Breast epithelium (tissue), 4 donors: ENCODE measurements at places on chromosomes 2 and 18. TPM values are rescaled to one million over a fixed set of nuclear protein-coding genes. Genes with fewer than 3 reads are reported as not detected.

DNA sequence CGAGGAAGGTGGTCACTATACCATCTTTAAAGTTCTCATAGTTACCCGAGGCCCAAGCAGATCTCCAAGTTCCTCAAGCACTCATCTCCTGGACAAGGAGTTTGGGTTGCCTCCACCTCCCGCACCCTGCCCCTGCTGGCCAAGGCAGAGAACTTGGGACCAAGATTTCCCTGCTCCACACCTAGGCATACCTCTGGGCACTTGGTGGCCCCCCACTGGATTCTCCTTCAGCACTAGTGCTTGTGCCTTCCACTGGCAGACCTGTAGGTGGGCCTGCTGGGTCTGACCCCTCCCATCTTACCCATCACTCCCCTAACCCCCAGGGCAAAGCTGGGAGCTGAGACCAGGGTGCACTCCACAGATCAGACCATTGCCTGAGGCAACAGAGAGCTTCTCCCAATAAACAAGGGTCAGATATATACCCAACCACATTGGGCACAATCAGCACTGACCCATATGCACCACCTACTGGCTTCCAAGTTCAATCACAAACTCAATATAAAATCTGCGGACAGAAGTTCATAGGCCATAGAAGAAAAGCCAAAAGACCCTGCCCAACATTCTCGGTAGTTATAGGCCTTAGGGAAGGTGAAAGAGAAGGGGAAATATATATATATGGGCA is 244.2 kb downstream of the EXOC6B start:
- no peak for DNase-seq

DNA sequence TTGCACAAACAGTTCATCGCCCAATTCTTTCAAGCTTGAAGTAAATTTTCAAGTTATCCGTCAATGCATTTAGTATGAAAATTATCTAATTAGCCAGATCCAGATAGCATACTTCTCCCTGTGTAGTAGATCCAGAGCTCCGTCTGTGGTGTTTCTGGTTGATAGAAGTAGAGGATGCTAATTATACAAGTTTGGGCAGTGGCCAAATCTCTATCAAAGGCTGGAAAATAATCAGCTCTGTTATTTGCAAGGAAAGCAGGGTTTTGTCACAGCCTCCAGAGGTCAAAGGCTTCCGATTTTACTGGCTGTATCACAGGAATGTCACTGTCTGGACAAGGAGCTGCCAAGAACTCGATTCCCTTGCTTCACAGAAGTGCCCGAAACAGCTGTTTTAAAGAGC is 28.6 kb downstream of the LRRC30 start:
- DNase-seq: no peak

GRCh38 chr2:68465081-68465916 is 1.8 kb downstream of the FBXO48 start:
- DNase-seq: no peak

ATAD2B gene
- total RNA-seq: 22.6 TPM

GRCh38 chr2:150129921-150130575 is 357.4 kb downstream of the RND3 start:
- no peak for DNase-seq

ERMN gene
- 2.2 TPM for total RNA-seq

ALKAL2 gene
- total RNA-seq: 10.1 TPM

DNA sequence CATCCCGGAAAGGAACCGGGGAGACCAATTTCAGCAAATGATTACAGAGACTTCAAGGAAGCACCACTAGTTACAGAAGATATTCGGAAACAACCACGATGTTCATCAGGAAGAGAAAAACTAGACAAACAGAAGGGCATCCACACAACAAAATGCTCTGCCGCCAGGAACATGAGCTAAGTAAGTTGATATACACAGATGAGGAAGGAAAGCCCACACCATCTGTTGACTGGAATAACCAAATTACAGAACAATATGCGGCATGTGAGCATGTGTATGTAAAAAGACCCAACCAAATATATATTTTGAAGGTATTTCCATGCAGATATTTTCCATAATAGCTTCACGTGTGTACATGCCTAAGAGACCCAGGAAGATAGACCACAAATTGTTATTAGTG is 47.0 kb downstream of the ACKR3 start:
- DNase-seq: no peak

COL4A3 gene
- total RNA-seq: 3.7 TPM

DNA sequence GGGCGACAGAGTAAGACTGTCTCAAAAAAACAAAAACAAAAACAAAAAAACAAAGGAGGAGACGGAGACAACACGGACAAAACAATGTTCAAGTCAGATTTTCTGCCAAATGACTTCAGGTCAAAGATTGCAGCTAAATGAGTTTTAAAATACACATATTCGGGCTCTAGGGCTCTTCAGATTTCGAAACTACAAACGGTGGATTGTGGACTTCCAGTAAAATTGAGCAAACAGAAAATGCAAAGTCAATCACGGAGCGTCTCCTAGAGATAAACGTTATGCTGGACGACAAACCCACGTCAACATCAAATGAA is 558 bp downstream of the MRPS5 start:
- no peak for DNase-seq

- DNase-seq: no peak
These were observed 12.2 kb downstream of the MYOM1 start for GRCh38 chr18:3207565-3207964.

ANKRD30B gene
- total RNA-seq: 11.0 TPM

AQP12A gene
- not detected for total RNA-seq

ZNF514 gene
- total RNA-seq: 25.3 TPM

- DNase-seq: no peak
These were observed 63.2 kb downstream of the ALMS1 start for GRCh38 chr2:73448856-73449255.

AMER3 gene
- total RNA-seq: not detected

DNA sequence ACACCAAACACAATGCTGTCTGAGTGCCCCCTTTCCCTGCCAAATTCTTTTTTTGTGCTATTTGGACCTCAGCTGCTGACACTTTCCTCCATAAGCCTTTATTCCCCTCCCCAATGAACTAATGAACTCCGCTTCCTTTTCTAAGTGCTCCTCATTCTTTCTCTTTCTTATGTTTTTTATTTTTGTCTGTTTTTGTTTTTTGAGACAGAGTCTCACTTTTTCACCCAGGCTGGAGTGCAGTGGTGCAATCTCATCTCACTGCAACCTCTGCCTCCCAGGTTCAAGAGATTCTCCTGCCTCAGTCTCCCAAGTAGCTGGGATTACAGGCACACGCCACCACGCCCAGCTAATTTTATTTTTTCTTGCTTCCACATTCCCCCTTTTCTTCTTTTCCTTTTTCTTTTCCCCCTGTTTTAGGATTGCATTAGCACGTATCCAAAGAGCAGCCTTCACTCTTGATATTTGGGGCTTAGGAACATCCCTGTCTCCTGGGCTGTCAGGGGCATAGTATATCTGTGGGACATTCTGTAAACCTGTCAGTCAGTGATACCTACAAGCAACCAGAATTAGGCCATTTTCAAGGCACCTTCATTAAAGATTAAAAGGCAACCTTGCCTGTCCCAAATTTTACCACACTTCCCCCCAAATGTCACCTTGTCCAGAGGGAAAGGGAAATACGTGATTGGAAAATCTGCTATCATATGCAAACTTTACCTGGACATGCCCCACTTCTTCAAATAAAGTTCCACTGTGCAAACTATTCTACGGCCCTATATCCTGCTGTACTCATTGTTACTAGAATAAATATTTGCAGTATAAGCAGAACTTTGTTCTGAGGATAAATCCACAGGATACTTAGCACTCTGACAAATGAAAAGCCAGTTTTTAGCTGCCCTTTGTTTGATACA is 65.1 kb upstream of the ACSL3 start:
- DNase-seq: no peak

DNA sequence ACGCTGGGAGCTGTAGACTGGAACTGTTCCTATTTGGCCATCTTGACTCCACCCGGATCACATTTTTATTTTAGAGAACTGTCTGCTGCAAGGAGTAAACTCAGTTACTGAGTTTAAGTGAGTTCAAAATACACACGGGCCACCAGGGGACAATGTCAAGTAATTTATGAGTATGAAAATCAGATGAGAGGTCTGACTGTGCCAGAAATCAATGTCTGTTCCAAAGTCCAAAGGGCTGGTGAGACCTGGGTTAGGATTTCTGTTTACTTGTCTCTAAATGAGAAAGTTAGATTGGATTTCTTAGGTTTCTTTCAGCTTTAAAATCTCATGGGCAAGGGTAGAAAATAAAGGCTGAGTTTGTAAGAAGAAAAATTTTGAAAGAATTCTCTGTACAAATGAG is 465.8 kb upstream of the MEIS1 start:
- no peak for DNase-seq

GRCh38 chr18:35291166-35291565 is 1.1 kb upstream of the ZSCAN30 start:
- DNase-seq: no peak

- no peak for DNase-seq
These were observed 25.8 kb downstream of the KCNJ3 start for GRCh38 chr2:154724194-154724797.

GRCh38 chr2:160898581-160899307 is 261.5 kb upstream of the TANK start:
- no peak for DNase-seq

DNA sequence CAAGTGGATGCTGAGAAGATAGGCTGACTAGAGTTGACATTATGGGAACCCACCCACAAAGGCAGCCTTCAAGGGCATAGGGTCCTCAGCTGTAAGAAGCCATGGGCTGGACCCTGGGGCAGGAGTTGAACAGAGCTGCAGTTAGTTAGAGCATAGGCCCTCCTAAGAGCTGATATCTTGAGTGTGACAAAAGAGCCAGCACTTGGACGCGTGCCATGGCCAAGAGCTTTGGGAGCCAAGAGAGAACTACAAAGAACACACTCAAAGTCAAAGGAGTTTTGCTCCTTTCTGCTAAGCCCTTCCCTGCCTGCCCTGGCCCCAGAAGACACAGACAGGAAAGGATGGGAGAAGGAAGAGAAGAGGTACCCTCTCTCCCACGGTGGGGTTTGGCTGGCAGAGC is 29.9 kb upstream of the AGAP1 start:
- DNase-seq: no peak

DNA sequence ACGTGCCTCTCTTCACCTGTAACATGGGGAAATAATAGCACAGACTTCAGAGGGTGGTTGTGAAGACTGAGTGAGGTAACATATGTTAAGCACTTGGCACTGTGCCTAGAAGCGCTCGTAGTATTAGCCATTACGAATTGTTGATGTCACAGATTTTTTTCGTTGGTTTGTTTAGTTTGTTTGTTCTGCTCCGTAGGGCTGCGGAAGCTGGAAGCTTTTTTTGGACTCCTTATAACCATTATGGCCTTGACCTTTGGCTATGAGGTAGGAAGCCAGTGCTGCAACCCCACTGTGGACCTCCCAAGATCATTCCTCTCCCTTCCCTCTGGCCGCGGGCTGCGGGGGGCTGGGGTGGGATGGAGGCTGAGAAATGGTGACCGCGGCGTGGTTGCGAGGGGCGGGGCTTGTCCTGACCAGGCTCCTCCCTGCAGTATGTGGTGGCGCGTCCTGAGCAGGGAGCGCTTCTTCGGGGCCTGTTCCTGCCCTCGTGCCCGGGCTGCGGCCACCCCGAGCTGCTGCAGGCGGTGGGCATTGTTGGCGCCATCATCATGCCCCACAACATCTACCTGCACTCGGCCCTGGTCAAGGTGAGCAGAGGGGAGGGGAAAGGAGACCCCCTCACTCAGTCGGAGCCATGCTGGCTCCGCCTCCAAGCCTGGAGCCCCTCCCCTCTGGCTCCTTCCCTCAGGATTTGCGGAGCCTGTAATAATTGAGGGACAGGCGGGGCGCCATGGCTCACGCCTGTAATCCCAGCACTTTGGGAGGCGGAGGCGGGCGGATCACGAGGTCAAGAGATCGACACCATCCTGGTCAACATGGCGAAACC is 5.5 kb downstream of the SLC11A1 start:
- no peak for DNase-seq

- no peak for DNase-seq
These were observed 53.0 kb downstream of the REEP1 start for GRCh38 chr2:86284401-86284841.

GRCh38 chr18:3873698-3874097 is 423.7 kb downstream of the TGIF1 start:
- DNase-seq: no peak

CRYGC gene
- not detected for total RNA-seq

EPAS1 gene
- total RNA-seq: 274 TPM

DNA sequence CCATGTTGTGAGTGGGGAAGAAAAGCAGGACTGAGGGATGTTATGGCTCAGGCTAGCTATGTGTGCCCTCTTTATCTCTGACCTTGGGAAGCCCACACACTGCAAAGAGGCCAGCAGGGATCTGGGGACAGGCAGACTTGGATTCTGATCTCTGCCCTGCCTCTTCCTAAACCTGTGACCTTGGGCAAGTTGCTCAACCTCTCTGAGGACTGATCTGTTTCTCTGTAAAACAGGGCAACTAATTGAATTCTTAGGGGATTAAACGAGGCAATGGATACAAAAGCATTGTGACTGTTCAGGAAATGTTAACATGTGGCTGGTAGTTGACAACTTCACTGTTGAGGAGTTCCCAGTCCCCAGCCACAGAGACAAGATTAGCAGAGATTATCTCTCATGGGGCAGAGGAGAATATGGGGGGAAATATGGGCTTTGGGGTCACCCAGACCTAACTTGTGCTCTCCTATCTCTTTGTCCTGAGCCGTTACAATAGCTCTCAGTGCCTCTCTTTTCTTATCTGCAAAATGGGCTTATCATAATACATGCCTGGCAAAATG is 184.7 kb upstream of the GLI2 start:
- DNase-seq: no peak

DNA sequence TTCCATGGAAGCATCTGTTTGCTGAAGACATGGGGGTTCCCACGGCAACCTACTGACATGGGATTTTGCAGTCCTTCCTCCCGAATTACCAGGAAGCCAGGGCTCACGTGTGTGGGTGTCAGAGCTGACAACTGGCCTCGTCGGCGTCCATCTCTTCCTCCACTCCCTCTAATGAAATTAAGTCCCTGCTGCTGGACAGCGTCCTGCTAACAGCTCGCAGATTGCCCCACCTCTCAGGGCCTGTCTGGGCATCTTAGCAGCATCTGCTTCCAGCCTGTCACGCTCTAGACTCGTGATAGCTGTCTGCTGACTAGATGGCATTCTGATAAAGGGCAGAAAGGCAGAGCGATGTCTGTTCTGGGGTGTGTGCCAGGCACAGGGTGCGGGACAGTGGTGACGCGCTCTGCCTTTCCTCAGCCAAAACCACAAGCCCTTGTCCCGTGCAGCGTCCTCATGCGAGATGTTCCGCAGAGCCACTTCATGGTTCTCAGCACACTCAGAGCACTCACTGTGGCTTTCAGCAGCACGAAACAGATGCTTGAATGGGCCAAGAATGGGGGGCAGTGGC is 161.1 kb downstream of the ARL4C start:
- peak; percentile 81 for DNase-seq

- DNase-seq: no peak
These were observed 271.5 kb upstream of the MMADHC start for GRCh38 chr2:149858901-149859634.
